ENCODE measurements at places on chromosomes 1 and 21. TPM values are rescaled to one million over a fixed set of nuclear protein-coding genes. Genes with fewer than 3 reads are reported as not detected.

HMGB4 gene
- total RNA-seq: not detected

LYST gene
- total RNA-seq: 57.7 TPM

KCND3 gene
- total RNA-seq: 9.7 TPM

KCNQ4 gene
- 0.12 TPM for total RNA-seq

CELA3A gene
- total RNA-seq: not detected

PADI2 gene
- total RNA-seq: 0.32 TPM

CYP4A11 gene
- not detected for total RNA-seq

SYT6 gene
- total RNA-seq: not detected

CEPT1 gene
- 35.9 TPM for total RNA-seq

OR6K3 gene
- not detected for total RNA-seq

RHBDL2 gene
- total RNA-seq: 0.85 TPM

TMEM82 gene
- total RNA-seq: not detected

CALML6 gene
- 1.2 TPM for total RNA-seq

Measured in hair follicle dermal papilla cell (primary cell).